ENCODE measurements at places on chromosomes 2 and 18. TPM values are rescaled to one million over a fixed set of nuclear protein-coding genes. Genes with fewer than 3 reads are reported as not detected.

DNA sequence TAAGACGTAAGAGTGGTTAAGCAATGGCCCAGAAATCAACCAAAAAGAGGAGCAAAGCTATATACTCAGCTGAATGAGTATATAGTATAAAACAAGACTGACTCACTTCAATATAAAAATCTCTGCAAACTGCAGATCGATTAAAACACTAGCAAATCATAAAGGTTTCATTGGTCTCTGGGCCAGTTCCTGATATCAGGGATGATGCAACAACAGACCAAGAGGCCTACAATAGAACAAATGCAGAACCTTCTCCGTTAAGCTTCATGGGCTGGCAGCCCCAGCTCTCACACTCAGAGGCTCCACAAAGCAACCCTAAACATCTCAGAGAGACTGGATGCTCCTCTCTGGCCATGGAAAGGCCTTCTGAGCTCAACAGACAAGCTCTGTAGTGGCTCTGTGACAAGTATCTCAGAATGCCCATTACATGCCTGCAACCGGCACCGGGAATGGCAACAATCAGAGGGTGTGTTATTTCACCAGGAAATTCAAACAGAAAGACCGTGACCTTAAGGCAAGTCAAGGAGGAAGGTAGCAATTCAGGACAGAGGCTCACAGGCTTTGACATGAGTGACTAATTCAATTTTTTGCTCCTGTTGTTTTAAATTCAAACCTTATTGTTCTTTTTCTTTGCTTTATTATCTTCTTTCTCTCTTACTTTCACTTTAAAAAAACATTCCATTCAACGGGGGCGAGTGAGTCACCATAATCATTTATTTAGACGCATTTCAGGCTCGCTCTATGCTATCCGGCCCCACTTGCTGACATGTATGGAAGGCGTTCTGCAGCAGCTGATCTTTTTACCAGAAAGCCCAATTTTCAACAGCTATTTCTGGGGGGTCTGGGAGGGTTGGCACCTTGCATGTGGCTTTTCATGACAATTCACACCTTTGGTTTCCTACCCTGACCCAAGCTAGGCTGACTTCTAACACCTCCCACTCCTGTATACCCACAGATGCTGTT is 15.1 kb downstream of the CYRIA start:
- peaks cover 1% of the 10 kb centered on the region for H3K27me3 ChIP-seq
- peak overlapping the region; percentile 55 for H3K4me3 ChIP-seq
- DNase-seq: no peak
- H3K27ac ChIP-seq: peak overlapping the region; percentile 90

DNA sequence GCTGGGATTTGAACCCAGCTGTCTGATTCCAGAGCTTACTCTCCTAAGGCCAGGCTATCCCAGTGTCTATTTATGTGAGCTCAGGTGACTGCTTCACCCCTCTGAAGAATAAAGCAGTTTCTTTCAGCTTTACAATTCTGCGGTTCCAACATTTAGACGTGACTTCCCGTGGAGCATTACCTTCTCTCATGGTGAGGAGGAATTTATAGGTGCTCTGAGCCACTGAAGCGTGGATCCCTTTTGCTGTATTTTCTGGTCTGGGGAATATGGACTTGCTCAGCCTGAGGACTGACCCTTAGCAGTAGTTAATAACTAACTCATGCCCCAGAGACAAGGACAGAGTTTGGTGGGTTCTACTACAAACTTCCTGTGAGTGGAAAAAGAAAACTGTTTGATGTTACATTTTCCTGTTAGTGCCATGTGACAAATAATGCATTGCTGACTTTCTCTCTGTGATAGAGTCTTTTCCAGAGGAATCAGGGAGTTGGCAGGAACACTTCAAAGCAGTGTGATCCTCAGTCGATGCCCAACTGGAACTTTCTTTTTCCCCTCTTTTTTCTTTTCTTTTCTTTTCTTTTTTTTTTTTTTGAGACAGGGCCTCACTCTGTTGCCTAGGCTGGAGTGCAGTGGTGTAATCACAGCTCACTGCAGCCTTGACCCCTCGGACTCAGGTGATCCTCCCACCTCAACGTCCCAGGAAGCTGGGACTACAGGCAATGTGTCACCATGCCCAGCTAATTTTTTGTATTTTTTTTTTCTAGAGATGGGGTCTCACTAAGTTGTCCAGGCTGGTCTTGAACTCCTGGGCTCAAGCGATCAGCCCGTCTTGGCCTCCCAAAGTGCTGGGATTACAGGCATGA is 21.9 kb downstream of the CASP10 start:
- no peaks in the 10 kb centered on the region for H3K36me3 ChIP-seq
- H3K4me1 ChIP-seq: peaks cover 12% of the 10 kb centered on the region
- H3K4me3 ChIP-seq: no peak overlapping the region
- no peaks in the 10 kb centered on the region for H3K27me3 ChIP-seq

DNA sequence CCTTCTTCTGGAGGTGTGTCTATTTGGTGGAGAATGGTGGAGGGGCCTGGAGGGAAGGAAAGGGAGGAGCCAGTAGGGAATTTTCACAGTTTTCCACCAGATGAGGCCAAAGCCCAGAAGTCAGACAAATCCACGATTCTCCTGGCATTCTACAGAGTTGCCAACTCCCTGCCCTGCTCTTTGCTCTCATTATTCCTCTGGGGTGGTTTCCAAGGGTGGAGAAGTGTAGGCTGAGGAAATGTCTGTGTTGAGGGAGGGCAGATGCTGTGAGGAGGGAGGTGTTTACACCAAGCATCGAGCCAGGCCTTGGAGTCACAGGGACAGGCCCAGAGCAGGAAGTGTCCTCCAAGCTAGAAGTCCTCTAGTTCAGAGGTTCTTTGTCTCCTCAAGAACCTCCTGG is 124.1 kb upstream of the LGALSL start:
- H3K27ac ChIP-seq: peak overlapping the region; percentile 93
- H3K4me1 ChIP-seq: peaks cover 40% of the 10 kb centered on the region
- DNase-seq: no peak
- H3K36me3 ChIP-seq: no peaks in the 10 kb centered on the region

DNA sequence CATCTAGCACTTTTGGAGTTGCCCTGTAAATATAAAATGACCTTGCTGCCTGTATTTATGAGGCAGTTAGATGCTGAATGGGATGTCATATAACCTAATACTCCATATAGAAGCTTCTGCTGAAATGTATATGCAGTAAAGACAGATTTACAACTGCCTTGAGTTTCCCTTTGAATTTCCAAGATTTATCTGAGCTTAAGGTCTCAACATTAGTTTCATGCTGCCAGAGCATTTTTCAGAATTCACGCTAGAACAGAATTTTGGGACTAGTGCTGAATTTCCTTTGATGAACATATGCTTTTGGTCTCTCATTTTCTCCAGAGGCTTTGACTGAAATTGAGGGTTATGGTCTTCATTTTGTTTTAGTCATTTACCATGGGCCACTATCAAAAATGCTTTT is 254.7 kb upstream of the FANCL start:
- H3K36me3 ChIP-seq: no peaks in the 10 kb centered on the region
- H3K4me3 ChIP-seq: no peak overlapping the region
- no peak for DNase-seq
- no peaks in the 10 kb centered on the region for H3K4me1 ChIP-seq
- H3K27me3 ChIP-seq: no peaks in the 10 kb centered on the region
- no peak overlapping the region for H3K27ac ChIP-seq

GRCh38 chr18:36527051-36527450 is 229.5 kb downstream of the FHOD3 start:
- peaks cover 2% of the 10 kb centered on the region for H3K36me3 ChIP-seq
- H3K4me3 ChIP-seq: no peak overlapping the region
- H3K4me1 ChIP-seq: no peaks in the 10 kb centered on the region
- H3K27me3 ChIP-seq: no peaks in the 10 kb centered on the region
- no peak for DNase-seq

SLC9A2 gene
- total RNA-seq: not detected

C2orf74 gene
- total RNA-seq: 10.4 TPM

Data from chondrocyte (in vitro differentiated cells).